Right atrium auricular region (tissue), 2 donors: ENCODE measurements at places on chromosomes 1 and 21.
A peak's percentile ranks its signal among the peaks of the same experiment; 100 is the strongest.

- no peak for DNase-seq
Observed at GRCh38 chr1:36339215-36339614, 15.8 kb upstream of the EVA1B start.

DNA sequence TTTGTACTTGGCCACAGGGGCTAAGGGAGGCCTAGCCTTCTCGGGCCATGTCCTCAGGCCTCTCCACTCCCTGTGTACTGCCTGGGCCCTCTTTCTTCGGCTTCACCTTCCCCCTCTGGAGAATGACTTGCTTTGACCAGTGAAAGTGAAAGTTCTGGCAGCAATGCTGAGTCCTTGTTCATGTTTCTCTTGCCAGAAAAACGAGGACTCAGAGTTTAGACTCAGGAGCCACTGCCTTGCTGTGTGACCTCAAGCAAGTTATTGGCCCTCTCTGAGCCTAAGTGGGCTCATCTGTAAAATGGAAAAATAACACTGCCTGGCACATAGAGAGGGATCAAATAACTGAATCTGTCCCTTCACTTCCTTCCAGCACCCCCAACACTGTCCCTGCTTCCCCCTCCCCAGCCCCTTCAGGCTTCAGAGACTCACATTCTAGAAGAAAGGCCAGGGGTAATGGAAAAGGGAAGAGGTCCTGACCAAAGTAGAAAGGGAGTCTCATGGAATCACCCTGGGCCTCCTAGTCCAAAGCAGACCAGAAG, 1.5 kb downstream of the C1QA start:
- DNase-seq, result no peak

DNA sequence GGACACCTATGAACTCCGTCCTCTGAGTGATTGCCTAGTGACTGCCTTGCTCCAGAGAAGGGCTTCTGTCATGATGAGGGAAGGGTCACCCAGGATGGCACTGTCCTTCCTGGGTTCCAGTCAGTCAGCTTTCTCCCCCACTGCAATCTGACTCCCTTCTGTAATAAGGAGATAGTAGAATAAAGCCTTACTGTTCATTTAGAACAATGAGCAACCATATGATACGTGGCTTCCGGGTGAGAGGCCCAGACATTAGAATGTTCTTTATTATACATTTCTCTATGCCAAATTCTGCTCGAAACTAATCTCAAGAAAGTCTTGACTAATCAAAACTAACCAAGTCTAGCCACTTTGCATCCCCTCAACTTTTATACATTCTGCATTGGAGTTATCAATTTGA, 8.5 kb upstream of the MTMR11 start:
- DNase-seq, result no peak

DNA sequence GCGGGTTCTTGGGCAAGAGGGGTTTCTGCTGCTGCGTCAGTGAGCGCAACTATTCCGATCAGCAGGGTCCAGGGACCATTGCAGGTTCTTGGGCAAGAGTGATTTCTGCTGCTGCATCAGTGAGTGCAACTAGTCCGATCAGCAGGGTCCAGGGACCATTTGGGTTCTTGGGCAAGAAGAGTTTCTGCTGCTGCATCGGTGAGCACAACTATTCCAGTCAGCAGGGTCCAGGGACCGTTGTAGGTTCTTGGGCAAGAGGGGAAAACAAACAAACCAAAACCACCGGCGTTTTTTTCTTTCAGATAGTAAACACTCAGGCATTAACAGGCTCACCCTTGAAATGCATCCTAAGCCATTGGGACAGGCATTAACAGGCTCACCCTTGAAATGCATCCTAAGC, 32.6 kb downstream of the SPATA6 start:
- no peak for DNase-seq

DNA sequence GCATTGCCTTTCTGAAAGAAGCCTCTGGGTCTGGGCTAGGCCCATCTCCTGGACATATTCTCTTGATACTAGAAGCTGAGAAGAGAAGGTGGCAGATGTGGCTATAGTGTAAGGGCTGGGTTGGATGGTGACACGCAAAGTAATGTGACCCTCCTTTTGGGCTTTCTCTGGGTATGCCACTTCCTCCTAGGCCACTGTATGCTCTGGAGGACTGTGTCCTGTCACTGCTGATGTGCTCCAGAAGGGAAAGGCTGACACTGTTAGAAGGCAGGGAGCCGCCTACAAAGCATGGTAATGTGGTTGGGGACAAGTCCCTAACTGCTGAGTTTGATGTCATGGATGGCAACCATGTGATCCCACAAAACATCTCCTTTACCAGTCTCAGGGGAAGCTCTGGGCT, 112.1 kb downstream of the BCAR3 start:
- no peak for DNase-seq

DNA sequence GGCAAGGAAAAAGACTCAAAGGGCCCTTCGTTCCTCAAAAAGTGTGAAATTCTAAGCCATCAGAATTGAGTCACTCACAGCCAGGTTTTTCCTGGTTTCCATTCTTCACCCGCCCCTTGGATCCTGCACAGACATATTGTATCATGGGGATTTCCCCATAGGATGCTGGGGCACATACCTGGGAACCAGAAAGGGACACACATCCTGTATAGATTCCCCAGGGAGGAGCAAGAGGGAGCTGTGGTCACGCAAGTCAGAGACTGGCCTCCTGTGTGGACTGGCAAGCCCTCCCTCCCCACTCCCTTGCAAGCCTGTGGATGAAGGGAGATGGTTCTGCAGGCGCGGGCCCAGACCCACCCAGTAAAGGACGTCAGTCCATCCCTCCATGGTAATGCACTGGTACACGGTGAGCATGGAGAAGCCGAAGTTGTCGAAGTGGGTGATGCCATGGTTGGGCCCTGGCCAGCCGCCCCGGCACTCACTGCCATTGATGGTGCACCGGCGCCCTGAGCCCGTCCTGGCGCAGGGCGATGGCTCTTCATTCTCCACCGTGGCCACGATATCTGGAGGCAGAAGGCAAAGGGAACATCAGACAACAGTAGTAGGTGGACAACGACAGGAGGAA, 23.2 kb downstream of the CACNA1S start:
- no peak for DNase-seq

GRCh38 chr21:38460171-38460742, 38.0 kb downstream of the ERG start:
- no peak for DNase-seq

- DNase-seq, result no peak
Observed at GRCh38 chr1:84936116-84936810, 43.3 kb upstream of the LPAR3 start.

GRCh38 chr21:27795418-27795817, 828.5 kb upstream of the ADAMTS5 start:
- DNase-seq, result no peak

DNA sequence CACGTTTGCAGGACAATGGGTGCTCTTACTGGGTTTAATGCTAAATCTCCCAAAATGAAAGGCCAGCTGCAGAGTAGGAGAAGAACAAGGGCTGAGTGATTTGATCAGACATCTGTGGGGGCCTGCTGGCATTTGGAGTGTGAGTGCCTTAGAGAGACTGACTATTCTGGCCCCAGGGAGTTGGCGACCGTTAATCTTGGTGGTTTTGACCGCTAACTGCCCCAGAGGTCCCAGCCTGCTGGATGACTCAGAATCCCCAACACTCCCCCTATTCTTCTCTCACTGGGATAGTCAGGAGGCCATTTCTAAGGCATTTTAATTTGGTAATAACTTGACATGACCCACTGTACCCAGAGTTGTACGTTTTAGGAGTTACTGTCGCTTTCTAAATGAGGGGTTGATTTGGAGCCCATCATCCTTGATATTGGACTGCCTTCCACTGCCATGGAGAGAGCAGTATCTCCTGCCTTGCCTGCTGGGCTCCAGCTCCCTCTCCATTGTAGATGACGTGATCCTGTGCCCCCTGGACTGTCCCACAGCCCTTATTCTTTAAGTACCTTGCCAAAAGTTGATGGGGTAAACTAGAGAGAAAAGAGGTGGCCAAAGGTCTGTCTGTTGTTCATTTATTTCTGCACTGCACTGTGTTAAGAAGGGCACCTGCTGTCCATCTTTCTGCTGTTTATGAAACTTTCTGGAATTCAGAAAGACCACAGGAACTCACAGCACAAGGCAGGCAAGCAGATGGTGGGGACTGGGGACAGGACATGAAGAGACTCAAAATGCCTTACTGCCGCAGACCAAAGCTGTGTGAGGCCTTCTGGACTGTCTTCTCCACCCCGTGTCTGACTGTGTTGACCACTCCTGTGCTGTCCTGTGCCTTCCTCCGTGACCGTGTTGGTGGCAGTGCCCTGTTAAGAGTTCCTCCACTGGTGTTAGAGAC, 98.2 kb upstream of the ARTN start:
- DNase-seq, result no peak

DNA sequence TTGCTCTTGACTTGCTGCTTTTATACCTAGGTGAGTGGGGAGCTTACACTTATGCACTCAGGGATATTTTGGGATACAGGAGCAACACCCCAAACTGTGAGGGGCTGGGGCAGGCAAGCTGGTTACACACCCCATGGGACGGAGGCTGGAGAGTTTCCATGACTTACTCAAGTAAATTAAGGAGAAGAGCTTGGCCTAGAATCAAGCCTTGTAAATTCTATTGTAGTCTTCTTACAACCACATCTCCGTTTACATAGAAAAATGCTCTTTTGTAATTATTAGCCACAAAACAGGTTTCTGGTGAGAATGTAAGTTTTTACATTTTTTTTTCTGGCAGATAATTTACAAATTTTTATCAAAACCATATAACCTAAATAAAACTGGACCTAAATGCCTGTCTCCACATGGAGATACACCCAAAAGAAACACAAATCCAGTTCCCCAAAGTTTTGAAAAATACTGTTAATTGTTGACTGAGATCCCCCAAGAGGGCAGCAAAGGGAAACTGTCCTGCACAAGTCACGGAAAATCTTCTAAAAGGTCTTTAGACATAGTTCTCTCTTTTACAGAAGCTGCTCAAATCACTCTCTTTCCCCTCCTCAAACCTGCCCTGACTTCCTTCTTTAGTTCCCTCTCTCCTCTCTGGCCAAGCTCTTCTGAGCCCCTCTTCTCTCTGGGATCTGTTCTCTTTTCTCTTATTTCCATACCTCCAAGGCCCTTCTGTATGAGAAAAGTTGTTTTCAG, 134.0 kb downstream of the HIVEP3 start:
- no peak for DNase-seq

GRCh38 chr1:186214791-186215190, 160.3 kb downstream of the TPR start:
- no peak for DNase-seq

DNA sequence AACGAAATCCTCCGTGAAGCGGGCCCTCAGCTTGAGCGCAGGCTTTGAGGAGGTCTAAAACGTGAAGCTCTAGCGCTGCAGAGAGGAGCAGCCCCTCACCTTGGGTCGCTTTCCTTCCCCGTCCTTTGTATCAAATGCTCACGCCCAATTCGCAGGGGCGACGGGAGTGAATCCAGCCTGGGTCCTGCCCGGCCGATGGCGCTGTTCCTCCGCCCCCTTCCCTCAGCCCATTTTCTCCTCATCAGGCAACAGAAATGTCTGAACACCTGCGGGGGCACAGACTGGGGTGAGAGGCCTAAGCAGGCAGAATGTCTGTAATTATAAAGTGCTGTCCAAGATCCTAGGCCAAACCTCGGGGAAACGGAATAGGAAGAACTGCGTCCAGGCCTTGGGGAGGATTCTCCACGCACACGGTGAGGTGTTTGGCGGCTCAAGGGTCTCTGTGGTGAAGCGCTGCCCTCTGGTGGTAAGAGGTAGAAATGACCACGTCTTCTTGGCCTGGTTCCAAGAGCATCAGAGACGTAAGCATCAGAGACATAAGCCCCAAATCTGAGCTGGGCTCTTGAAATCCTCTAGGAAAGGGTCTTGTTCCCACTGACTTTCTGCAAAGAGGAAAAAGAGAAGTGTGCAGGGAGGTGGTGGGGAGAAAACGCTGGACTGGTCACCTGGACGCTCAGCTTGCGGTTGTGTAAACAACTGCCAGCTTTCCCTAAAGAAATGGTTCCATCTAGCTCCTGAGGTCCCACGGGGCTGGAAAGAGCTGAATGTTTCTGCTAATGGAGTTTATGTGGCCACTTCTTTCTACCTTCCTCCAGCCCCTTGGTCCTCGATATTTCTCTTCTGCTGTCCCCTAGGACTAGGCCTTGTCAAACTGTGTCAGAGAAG, 92.1 kb upstream of the CD53 start:
- peak; percentile 74 for DNase-seq

- no peak for DNase-seq
Observed at GRCh38 chr1:212355230-212355969, 59.3 kb downstream of the PACC1 start.

DNA sequence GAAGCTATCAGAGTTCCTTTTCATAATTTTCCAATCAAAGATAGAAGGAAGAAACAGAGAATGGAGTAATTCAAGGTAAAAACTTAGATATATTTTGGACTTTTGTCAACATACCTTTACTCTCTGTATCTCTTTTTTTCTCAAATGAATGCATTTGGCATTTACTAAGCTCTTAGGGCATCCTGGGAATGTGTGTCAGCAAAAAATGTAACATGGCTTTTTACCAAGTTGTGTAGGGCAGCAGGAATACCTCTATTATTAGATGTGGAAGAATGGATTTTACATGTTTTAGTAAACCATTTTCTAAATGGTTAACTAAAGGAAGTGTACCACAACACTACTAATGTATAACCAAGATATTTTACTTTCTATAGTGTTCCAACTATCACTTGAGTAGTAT, 4.2 kb upstream of the COL11A1 start:
- no peak for DNase-seq

- DNase-seq, result no peak
Observed at GRCh38 chr1:16371725-16372124, 4.7 kb downstream of the SZRD1 start.

- DNase-seq, result no peak
Observed at GRCh38 chr1:240515505-240515904, 96.5 kb downstream of the GREM2 start.
